ENCODE measurements at places on chromosomes 2 and 18. TPM values are rescaled to one million over a fixed set of nuclear protein-coding genes. Genes with fewer than 3 reads are reported as not detected.

Gene SOWAHC
- 33.0 TPM for total RNA-seq

Gene ASXL2
- total RNA-seq: 35.9 TPM

Gene MATN3
- 4.8 TPM for total RNA-seq

Gene CCDC138
- total RNA-seq: 4.7 TPM

Gene C2orf68
- total RNA-seq: 10.8 TPM

Gene SCN7A
- total RNA-seq: not detected

Gene ANO7
- total RNA-seq: 0.50 TPM

Gene GPR17
- total RNA-seq: not detected

Gene PXDN
- 103 TPM for total RNA-seq

Gene ABCG8
- total RNA-seq: not detected

Gene ATG9A
- total RNA-seq: 74.5 TPM

Gene DPYSL5
- total RNA-seq: not detected

Gene CAPN14
- total RNA-seq: 0.17 TPM

Gene CENPA
- total RNA-seq: 11.6 TPM

Gene AAK1
- total RNA-seq: 86.2 TPM

Gene CYTIP
- not detected for total RNA-seq

Gene PIK3C3
- 40.0 TPM for total RNA-seq

Gene GPR45
- total RNA-seq: not detected

Gene PROKR1
- not detected for total RNA-seq

Gene LYPD6B
- total RNA-seq: 3.0 TPM

Gene ITPRIPL1
- total RNA-seq: 1.3 TPM

Gene KCTD18
- 19.5 TPM for total RNA-seq

Gene CD8B2
- total RNA-seq: not detected

Gene LONRF2
- under 0.01 TPM for total RNA-seq

Gene APLF
- total RNA-seq: 4.8 TPM

Gene DHRS9
- not detected for total RNA-seq

Gene MOCOS
- total RNA-seq: 17.3 TPM

Gene RUFY4
- total RNA-seq: not detected

Gene WDPCP
- 11.0 TPM for total RNA-seq

Gene SIX3
- not detected for total RNA-seq

Gene SLC16A14
- 0.51 TPM for total RNA-seq

Gene STAT4
- total RNA-seq: 4.5 TPM

Measured in mammary epithelial cell (primary cell).